ENCODE measurements at places on chromosomes 5 and 9.

- DNase-seq: no peak
Observed at GRCh38 chr9:68949271-68950000, 64.5 kb downstream of the PRKACG start.

DNA sequence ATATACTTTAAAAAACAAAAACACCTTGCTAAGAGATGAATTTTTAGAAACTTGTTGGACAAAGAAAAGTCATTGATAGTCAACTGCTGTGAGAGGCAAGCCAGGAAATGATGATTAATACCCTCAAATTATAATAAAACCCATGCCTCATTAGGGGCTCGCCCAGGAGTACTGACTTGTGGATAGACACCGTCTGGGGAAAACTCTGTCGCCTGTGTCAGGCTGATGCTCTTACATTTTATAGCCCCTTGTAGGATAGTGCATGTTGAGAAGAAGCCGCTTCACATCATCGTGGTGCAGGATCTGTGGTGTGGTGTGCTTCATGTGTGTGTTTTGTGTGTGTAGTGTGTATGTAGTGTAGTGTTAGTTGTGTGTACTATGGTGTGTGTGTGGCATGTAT is 39.1 kb downstream of the SYK start:
- DNase-seq: no peak

- DNase-seq: no peak
Observed at GRCh38 chr9:89940625-89941024, 335.8 kb downstream of the GADD45G start.

- no peak for DNase-seq
Observed at GRCh38 chr9:76453785-76454184, 5.2 kb upstream of the GCNT1 start.

DNA sequence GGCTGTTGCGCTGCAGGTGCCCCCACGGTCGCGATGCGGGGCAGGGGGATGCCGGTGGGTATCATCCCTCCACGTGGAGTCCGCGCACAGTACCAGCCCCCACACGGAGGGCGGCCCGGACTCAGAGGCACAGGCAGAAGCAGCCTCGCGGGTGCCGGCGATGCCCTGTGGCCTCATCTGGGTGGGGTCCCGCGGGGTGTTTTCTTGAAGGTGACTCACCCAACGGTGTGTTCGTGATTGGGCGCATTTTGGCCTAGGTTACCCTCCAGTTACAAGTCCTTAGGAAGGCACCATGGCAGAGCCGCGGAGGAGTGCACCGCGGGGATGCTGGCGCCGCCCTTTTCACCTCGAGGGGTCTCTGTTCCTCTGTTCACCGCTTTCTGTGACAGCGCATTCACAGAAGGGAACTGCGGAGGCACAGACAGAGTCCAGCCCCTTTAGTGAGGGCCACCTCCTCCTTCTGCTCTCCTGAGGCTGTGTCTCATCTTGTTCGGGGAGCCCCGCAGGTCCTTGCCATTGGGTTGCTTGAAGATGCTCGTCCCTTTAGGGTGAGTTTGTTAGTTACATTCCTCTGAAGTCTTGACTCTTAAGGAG is 21.6 kb upstream of the EXOC3 start:
- DNase-seq: no peak

GRCh38 chr9:105244734-105245028 is 230 bp downstream of the SLC44A1 start:
- no peak for DNase-seq

DNA sequence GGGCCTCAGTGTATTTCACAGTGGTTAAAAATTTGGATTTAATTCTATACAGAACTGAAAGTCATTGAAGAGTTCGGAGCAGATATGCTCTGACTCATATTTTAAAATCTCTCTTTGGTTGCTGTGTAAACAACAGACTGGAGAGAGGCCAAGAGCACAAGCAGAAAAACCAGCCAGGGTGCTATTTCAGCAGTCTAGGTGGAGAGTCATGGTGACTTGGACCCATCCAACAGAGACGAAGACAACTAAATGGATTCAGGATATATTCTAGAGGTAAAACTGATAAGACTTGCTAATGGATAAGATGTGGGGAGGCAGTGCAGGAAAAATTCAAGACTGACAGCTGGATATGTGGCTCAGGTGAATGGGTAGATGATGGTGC is 168.9 kb downstream of the MAPKAP1 start:
- DNase-seq: no peak

DNA sequence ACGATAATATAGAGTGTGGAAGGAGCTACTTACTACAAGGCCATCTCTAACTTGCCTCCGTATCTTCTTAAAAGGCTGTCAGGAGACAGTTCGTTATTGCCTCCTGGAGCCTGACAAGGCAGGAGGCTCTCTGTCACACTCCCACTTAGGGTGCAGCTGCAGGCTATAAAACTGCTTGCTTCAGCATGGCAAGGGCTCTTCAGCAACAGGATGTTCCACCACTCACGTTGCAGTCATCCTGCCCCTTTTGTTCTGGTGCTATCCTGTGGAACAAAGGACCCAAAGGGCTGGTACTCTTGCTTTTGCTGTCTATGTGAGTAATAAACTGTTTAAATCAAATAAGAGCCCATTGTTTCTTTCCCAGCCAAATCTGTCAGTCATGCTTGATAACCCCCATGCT is 508.9 kb downstream of the NTRK2 start:
- no peak for DNase-seq

GRCh38 chr5:2805080-2805479 is 53.6 kb upstream of the IRX2 start:
- DNase-seq: no peak

DNA sequence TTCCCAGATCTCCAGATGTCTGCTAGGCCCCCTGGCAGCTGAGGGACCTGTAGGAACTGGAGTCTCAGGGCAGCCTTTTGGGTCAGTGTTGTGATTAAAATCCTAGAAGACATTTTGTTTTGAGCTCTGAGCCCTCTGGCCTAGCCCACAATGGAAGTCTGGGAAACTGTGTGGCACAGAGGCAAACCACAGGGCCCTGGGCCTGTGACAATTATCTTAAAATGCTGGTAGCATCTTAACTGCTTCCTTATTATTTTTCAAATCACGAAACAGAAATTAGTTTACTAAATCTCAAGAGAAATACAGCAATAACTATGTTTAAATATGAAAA is 125.5 kb downstream of the STARD4 start:
- DNase-seq: no peak

DNA sequence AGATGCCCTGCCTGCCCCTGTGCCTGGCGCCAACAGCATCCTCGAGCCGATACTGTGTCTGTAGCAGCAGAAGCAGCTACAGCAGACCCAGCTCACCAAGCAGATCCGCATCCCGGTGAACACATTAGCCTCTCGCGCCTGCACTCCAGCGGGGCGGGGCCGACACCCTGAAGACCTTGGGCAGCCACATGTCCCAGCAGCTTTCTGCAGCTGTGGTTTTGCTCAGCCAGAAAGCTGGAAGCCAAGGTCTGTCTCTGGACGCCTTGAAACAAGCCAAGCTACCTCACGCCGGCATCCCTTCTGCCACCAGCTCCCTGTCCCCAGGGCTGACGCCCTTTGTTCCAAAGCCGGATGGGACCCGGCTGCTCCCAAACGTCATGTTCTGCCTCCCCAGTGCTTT is 59.6 kb downstream of the ACTBL2 start:
- DNase-seq: no peak

DNA sequence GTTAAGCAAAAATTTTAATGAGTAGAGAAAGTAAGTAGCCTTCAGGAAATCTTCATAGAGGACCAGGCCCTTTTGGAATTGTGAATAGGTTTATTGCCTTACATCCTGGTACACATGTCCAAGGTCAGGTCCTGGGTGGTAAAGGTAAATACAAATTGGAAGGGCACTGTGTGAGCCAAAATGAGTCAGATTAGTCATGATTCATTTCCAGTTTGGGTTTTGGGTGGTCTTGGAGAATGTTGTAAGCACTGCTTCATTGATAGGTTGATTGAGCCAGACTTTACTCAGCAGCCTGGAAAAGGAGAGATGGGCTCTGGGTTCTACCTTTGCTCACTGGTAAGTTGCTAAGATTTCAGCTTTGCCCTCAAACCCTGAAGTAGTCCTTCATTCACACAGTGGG is 82.5 kb upstream of the ZNF169 start:
- no peak for DNase-seq

- no peak for DNase-seq
Observed at GRCh38 chr9:87766697-87767096, 40.8 kb downstream of the CTSL start.

DNA sequence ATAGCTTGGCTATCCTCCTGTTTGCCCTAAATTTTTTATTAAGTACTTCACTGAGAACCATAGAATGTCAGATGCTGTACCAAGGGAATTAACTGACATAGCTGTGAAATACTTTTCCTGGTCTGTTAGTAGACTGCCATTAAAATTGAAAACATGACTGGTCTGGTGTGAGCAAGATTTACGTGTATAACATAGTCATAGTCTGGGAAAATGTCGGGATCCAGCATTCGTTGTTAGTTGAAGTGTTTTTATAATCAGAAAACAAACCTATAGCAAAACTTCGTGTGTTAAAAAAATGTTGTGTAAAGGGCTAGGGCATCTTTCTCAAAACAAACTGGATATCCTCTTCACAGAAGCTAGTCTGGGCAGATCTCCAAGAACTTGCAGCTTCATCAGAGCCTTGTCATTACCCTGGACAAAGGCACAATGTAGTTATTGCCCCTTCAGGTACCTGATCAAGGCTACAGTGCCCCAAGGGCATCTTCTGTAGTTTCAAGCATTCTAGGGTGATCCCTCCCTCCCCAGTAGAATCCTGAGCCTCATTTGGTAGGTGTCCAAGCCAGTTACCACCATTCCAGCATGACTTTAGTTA is 454.2 kb upstream of the SGCD start:
- DNase-seq: no peak

- DNase-seq: no peak
Observed at GRCh38 chr5:93941897-93942296, 200.5 kb upstream of the POU5F2 start.

DNA sequence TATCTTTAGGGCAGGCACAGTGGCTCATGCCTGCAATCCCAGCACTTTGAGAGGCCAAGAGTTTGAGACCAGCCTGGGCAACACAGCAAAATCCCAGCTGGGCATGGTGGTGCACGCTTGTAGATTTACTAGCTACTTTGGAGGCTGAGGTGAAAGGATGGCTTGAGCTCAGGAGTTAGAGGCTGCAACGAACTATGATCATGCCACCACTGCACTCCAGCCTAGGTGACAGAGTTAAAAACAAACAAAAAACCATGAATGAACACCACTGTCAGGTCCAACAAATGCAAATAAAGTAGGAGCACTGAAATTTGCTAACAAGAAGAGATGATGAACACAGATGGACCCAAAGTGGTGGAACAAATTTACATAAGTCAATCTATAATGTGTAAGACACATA is 4.9 kb downstream of the PTBP3 start:
- DNase-seq: no peak

- DNase-seq: no peak
Observed at GRCh38 chr5:16461026-16461425, 4.6 kb downstream of the ZNF622 start.

- DNase-seq: no peak
Observed at GRCh38 chr9:86782831-86783230, 164.5 kb downstream of the GAS1 start.

- DNase-seq: no peak
Observed at GRCh38 chr9:124780757-124781151, 3.8 kb downstream of the OLFML2A start.

- DNase-seq: no peak
Observed at GRCh38 chr9:23887781-23888180, 61.7 kb upstream of the ELAVL2 start.

GRCh38 chr5:180085837-180086236 is 14.3 kb upstream of the RNF130 start:
- DNase-seq: no peak

DNA sequence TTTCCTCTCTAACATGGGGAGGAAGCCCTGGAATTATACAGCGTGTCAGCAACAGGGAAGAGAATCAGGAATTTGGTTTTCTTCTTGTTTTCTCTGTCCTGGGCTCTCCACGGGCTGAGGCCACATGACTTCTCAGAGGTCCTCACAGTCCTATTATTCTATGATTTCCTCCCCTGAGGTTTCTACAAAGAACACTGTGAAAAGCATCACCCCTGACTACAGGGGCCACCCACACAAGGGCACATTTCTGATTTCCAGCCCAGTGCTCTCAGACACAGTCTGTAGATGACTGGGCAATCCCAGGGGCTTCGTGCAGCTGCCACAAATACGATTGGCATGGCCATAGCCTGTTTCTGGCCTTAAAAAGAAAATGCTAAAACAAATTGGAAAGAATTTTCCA is 284.9 kb downstream of the CEMIP2 start:
- no peak for DNase-seq

GRCh38 chr9:123116036-123116435 is 82.6 kb downstream of the GPR21 start:
- DNase-seq: no peak

DNA sequence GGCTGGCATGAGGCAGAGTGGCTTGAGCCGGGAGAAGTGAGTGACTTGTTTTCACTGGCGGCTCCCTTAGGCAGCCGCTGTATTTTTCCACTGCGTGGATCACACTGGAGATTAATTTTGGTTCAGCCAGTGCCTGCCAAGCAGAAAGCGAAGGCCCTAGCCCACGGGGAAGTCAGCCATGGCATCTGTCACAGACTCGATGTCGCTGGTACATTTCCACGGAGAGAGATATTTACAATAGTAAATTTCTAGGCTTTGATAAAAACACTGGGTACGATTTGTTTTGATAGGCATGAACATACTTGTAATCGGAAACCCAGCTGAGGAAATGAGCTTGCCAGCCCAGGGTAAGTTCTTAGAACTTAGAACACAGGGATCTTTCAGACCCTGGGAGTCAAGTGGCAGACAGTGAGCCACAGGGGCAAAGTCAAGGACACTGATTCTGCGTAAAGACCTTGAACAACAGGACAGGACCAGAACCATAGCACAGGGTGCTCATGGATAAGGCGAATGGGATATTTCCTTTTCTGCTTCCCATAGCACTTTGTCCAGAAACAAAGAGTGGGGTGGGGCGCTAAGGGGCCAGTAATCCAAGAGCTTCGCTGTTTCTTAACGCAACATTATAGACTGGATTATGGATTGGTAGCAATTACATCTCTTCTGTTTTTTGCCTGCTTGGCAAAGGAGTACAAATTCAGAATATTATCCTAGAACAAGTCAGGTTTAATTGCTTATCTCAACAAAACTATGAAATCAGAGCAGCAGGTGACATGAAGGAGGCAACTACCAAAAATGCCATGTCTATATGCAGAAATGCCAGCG is 4.5 kb downstream of the DUSP1 start:
- DNase-seq: peak; percentile 53

DNA sequence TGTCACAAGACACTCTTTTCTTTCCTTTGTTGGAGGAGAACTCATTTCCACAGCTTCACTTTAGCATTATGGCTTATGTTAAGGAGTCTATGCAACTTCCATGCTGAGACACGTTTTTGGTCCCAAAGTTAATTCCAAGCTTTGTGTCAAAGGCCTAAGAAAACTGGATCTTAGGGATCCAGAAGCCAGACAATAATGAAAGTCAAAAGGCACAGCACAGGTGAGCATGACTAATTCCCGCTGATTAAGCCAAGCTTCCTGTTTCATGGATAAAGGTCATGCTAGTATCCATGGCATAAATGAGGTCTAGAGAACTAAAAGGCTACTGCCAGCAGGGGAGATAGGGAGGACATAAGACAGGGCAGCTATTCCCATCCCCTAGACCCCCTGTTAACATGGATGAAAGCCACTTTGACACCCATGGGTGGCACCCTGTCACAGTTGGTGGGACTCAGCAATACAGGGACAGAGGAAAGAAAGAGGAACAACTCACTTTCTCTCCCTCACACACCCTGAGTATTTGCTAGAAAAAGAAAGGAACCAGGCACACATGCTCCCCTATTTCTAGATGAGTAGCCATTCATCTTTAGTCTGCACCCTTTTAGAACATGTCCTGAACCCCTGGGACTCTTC is 438.1 kb upstream of the CDH9 start:
- DNase-seq: no peak

- DNase-seq: no peak
Observed at GRCh38 chr9:104227108-104227507, 133.0 kb downstream of the SMC2 start.
